ENCODE measurements at places on chromosomes 7 and 10. TPM values are rescaled to one million over a fixed set of nuclear protein-coding genes. Genes with fewer than 3 reads are reported as not detected.

METTL27 gene
- 23.0 TPM for total RNA-seq

ST8SIA6 gene
- total RNA-seq: 12.6 TPM

DNA sequence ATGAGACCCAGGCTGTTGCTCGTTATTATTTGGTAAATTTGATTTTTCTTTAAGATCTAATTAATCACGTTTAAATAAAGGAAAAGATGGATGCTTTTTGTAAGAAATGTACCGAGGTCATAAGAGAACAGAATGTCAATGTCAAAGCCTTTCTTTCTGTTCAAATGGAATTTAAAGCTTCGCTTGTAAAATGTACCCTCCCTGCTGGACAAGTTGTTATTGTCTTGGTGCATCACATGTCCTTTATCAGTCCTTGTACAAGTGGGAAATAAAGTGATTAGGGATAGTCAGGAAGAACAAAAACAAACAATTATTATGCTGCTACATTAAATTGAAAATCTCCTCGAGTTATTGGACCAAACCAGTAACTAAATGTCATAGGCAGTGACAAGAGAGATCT lies 363.2 kb downstream of the PHTF2 start:
- no peak for DNase-seq

GRCh38 chr7:150435047-150435389 lies 15.4 kb upstream of the GIMAP8 start:
- no peak for DNase-seq

GRCh38 chr10:1233031-1233430 lies 176.8 kb downstream of the WDR37 start:
- DNase-seq: no peak

- no peak for DNase-seq
These were observed 47.3 kb downstream of the CHST3 start for GRCh38 chr10:72011468-72011867.

DNA sequence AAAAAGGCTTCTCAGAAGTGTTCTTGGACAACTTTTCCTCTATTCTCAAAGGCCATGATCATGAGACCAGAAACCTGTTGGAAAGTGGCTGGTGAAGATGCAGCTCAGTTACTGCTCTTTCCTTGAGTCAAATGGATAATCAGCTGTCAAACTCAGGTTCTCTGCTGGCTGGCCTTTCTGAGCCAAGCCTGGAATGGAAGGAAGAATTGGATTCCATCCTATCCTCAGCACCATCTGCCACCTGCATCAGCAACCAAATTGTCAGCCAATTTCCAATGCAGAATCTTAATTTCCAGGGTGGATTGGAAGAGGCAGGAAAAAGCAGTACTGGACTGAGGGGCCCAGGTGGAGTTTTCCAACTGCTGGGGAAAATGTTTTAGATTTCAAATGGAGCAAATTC lies 631.7 kb downstream of the KCNMA1 start:
- no peak for DNase-seq

POU6F2 gene
- total RNA-seq: 0.22 TPM

DNA sequence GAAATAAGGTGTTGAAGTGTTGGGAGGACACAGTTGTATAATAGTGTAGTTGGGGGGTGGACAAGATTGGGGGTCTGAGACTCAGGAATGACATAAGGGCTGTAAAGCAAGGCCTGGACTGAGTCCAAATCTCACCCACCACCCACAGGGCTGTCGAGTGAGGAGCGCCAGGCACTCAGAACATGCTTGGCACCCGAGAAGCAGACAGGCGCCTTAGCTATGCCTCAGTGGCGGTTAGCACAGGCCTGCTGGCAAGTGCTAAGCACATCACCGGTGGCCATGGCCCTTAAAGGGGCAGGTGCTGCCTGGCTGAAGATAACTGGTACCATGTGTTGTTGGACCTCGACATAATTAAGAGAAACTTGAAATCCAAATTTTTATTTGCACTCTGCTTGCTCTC lies 90.7 kb downstream of the COL13A1 start:
- no peak for DNase-seq

GRCh38 chr7:106997487-106998271 lies 46.8 kb upstream of the PRKAR2B start:
- no peak for DNase-seq
